ENCODE measurements at places on chromosomes 2 and 18. TPM values are rescaled to one million over a fixed set of nuclear protein-coding genes. Genes with fewer than 3 reads are reported as not detected.
A peak's percentile ranks its signal among the peaks of the same experiment; 100 is the strongest.

DNA sequence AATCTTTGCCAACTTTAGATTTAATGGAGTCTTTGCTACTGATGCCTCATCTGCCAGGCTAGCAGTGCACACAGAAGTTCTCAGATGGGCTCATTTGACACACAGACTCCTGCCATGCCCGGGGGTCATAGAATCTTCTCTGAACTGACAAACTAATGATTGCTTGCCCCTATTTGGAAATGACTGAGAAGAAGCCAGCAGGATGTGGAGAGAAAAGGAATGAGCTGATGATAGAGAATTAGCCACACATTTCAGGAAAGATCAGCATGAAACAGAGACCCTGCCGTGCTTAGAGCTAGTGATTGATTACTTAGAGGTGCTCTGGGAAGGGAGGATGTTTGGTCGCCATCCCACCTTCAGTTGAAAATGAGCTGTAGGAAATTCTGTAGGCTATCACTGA, 178.5 kb downstream of the TPGS2 start:
- no peaks in the 10 kb centered on the region for H3K27me3 ChIP-seq
- DNase-seq: no peak
- H3K4me1 ChIP-seq: no peaks in the 10 kb centered on the region
- no peak overlapping the region for H3K27ac ChIP-seq

- H3K27ac ChIP-seq: no peak overlapping the region
- no peaks in the 10 kb centered on the region for H3K4me1 ChIP-seq
- no peaks in the 10 kb centered on the region for H3K27me3 ChIP-seq
- no peak for DNase-seq
- H3K36me3 ChIP-seq: no peaks in the 10 kb centered on the region
Measured at GRCh38 chr2:851078-851477, 99.6 kb upstream of the SNTG2 start.

DNA sequence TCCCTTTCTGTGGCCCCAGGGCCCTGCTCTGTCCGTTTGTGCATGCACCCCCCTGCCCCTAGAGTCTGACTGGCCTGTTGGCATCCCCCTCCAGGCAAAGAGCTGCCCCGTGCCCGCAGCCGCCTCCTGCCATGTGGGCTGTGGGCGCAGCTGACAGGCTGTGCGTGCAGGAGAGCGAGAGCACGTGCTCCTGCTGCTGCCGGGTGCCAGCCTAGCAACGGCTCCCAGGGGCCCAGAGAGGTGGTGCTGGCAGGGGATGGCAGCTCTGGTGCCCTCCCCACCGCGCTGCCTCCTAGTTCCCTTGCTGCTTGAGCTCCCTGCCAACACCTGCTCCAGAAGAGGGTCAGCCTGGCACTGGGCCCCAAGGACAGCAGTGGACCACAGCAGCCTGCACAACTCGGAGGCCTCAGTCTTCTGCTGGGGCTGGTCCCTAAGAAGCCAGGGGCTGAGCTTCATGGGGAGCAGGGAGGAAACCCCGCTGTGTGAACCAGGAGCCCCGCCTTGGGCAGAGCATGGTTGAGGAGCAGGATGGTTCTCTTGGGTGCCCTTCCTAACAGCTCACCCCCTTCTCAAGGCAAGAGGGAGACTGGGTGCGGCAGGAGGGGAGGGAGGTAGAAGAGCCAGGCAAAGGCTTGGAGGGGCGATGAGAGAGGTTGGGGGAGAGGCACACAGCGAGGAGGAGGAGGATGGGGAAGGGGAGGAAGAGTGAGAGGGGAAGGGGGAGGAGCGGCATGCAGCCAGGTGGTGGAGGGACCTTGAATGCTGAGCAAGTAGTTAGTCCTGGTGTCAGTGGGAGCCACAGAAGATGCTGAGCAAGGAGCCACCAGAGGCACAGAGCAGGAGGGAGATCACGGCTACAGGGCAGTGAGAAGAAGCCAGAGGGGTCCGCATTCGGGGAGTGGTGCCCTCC, 23.8 kb upstream of the PTMA start:
- H3K4me1 ChIP-seq: peaks cover 5% of the 10 kb centered on the region
- no peak for DNase-seq
- H3K4me3 ChIP-seq: no peak overlapping the region
- H3K27me3 ChIP-seq: no peaks in the 10 kb centered on the region
- no peaks in the 10 kb centered on the region for H3K36me3 ChIP-seq

GRCh38 chr2:71282493-71282892, 49.1 kb upstream of the ZNF638 start:
- H3K27ac ChIP-seq: no peak overlapping the region
- no peak for DNase-seq
- peaks cover 17% of the 10 kb centered on the region for H3K27me3 ChIP-seq
- no peaks in the 10 kb centered on the region for H3K36me3 ChIP-seq
- H3K4me3 ChIP-seq: no peak overlapping the region

- H3K27me3 ChIP-seq: no peaks in the 10 kb centered on the region
- H3K27ac ChIP-seq: no peak overlapping the region
- no peaks in the 10 kb centered on the region for H3K36me3 ChIP-seq
Measured at GRCh38 chr2:112170495-112170894, 32.3 kb downstream of the FBLN7 start.

GRCh38 chr2:201890453-201890852, 84.1 kb downstream of the CDK15 start:
- no peaks in the 10 kb centered on the region for H3K36me3 ChIP-seq
- peaks cover 18% of the 10 kb centered on the region for H3K4me1 ChIP-seq
- H3K4me3 ChIP-seq: no peak overlapping the region

DNA sequence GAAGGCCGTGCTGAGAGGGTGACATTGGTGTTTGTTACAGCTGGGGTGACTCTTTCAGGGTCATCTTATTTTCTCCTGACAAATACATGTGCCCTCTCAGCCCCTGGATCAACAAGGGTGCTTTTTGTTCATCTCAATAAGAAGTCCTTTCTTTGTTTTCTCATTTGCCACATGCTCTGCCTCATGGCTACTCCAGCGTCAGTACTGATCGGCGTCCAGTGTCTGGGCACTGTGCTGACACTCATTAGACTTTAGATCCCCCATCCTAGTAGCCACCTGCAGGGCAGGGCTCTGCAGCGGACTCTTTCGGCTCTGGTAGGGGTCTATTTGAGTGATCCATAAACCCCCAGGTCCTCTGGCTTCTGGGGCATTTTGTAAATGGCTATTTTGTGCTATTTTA, 38.4 kb downstream of the NPPC start:
- H3K4me3 ChIP-seq: no peak overlapping the region
- peaks cover 28% of the 10 kb centered on the region for H3K27me3 ChIP-seq
- no peaks in the 10 kb centered on the region for H3K36me3 ChIP-seq

- peaks cover 54% of the 10 kb centered on the region for H3K36me3 ChIP-seq
- H3K27ac ChIP-seq: no peak overlapping the region
- H3K4me1 ChIP-seq: peaks cover 3% of the 10 kb centered on the region
- DNase-seq: no peak
Measured at GRCh38 chr2:219476652-219477151, 22.0 kb upstream of the GMPPA start.

DNA sequence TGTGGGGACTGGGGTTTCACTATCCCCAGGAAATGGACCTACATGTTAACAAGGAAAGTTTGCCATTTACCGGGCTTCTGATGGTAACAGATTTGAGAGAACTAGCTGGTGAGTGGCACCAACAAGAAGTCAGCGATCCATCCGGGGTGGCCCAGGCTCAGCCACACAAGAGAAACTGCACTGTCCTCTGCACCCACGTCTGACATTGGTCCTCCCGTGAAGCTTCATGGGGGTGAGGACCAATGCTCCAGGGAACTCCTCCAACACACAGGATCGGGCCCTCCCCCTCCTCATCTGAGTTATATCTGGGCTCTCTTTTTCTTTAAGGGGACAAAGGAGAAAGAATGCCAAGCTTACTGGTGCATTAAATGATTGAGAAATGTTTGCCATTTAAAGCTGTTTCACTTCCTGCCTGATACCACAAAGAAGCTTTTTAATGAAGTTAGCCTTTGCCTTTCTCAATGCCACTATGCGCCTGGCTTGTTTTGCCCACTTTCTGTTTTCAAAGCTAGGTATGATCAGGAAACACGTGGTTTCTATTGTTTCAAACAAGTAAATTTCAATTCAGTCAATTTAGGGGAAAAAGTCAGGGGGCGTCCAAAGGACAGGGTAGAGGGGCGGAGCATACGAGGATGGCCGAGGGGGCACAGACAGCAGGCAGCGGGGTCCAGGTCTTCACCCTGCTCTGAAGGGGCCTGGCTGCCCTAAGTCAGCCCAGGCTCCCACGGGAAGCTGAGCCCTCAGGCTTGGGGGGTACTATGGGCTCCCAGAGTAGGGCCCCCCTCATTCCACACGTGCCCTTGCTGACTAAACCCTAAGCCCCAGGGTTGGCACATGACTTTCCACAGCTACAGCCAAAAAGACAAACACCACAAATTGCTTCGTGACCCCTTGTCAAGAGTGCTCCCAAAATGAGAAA, 204.0 kb upstream of the ID2 start:
- no peak overlapping the region for H3K27ac ChIP-seq
- peaks cover 1% of the 10 kb centered on the region for H3K4me1 ChIP-seq
- H3K27me3 ChIP-seq: peaks cover 5% of the 10 kb centered on the region
- H3K36me3 ChIP-seq: no peaks in the 10 kb centered on the region

DNA sequence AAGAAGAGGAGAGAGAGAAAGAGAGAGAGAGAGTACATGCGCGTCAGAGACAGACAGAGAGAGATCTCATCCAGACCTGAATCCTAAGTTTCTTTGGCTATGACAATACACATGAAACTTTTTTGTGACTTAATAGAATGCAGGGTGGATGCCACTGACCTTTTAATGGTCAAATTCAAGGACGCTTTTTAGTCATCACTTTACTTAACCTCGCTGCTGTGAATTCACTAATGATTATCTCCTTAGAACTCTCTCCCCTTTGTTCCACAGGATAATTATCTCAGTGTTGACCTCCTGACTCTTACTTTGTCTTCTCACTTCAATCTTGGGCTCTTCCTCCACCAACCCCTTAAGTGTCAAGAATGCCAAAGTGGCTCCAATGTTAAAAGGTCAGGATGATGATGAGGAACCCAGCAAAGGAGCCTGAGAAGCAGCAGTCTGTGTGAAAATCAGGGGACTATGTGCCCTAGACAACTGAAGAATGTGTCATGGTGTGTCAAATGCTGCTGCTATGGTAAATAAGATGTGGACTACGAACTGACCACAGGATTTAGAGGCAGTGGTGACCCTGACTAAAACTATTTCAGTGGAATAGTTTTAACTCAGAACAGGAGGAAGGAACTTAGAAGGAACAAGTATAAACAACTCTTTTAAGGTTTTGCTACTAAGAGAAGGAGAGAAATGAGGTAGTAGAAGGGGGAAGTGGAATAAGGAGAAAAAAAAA, 382.1 kb downstream of the ZEB2 start:
- H3K4me1 ChIP-seq: peaks cover 4% of the 10 kb centered on the region
- no peak overlapping the region for H3K4me3 ChIP-seq
- H3K36me3 ChIP-seq: no peaks in the 10 kb centered on the region
- DNase-seq: peak; percentile 84
- no peaks in the 10 kb centered on the region for H3K27me3 ChIP-seq

DNA sequence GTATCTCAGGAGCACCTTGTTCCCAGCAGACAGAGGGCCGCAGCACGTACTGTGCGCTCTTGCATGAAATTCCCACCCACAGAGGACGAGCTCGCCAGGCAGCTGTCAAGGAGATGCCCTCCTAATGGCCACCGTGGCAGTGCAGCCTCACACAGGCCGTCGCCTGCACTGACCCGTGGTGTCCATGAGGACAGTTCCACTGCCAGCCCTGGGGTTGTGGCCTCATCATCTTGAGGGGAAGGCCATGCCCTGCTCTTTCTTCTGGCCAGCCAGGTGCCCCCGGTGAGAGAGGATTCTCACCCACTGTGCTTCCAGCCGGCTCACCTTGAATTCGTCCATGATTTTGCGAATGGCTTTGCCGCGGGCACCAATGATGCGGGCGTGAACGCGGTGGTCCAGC, 42.0 kb downstream of the ANO7 start:
- no peaks in the 10 kb centered on the region for H3K4me1 ChIP-seq
- no peak for DNase-seq
- no peak overlapping the region for H3K27ac ChIP-seq
- no peak overlapping the region for H3K4me3 ChIP-seq
- no peaks in the 10 kb centered on the region for H3K27me3 ChIP-seq

DNA sequence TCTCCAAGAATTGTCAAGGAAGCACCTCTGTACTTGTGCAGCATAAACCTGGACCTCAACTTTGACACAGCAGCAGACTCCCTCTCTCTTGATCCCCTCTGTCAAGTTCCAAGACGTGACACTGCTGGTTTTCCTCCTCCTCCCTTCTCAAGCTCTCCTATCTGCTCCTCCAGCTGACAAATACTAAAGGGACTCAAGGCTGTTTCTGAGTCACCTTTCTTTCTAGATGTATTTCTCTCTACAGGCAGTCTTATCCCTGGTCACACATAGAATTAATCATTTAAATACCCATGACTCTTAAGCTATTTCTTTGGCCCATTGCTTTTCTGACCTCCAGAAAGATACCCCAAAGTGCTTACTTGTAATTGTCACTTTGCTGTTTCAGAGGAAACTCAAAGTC, 53.5 kb downstream of the SEPTIN10 start:
- H3K27ac ChIP-seq: no peak overlapping the region
- peaks cover 8% of the 10 kb centered on the region for H3K36me3 ChIP-seq
- DNase-seq: peak; percentile 61
- no peaks in the 10 kb centered on the region for H3K27me3 ChIP-seq
- H3K4me1 ChIP-seq: peaks cover 6% of the 10 kb centered on the region
- H3K4me3 ChIP-seq: no peak overlapping the region

GRCh38 chr2:121888189-121888557, 132.7 kb downstream of the TSN start:
- no peak overlapping the region for H3K4me3 ChIP-seq
- no peak for DNase-seq
- H3K27ac ChIP-seq: no peak overlapping the region
- H3K27me3 ChIP-seq: peaks cover 5% of the 10 kb centered on the region
- no peaks in the 10 kb centered on the region for H3K36me3 ChIP-seq

The ADRA2B gene
- not detected for total RNA-seq

The MERTK gene
- 0.28 TPM for total RNA-seq

The GALNT1 gene
- total RNA-seq: 43.9 TPM

The DNER gene
- total RNA-seq: under 0.01 TPM

Measured in IMR-90 (cell line).